ENCODE measurements at places on chromosomes 4 and X. TPM values are rescaled to one million over a fixed set of nuclear protein-coding genes. Genes with fewer than 3 reads are reported as not detected.

Gene UGT2B7
- total RNA-seq: 0.26 TPM

Gene PASD1
- total RNA-seq: not detected

Gene BLTP1
- total RNA-seq: 46.1 TPM

Gene RTL9
- not detected for total RNA-seq

Gene CCNB3
- under 0.01 TPM for total RNA-seq

Gene ASB12
- total RNA-seq: not detected

Gene UGT8
- under 0.01 TPM for total RNA-seq

Gene CLIC2
- 0.13 TPM for total RNA-seq

Gene RAB39B
- 2.6 TPM for total RNA-seq

Gene ADH5
- total RNA-seq: 152 TPM

- DNase-seq: no peak
Observed at GRCh38 chrX:38327775-38328081, 419 bp upstream of the RPGR start.

- peak; percentile 87 for DNase-seq
Observed at GRCh38 chr4:174437324-174437723, 85.0 kb downstream of the HPGD start.

- DNase-seq: no peak
Observed at GRCh38 chr4:14659286-14659685, 343.0 kb upstream of the CPEB2 start.

- DNase-seq: peak; percentile 54
Observed at GRCh38 chr4:26812049-26812714, 48.5 kb upstream of the STIM2 start.

- no peak for DNase-seq
Observed at GRCh38 chr4:47862297-47862696, 24.4 kb upstream of the CORIN start.

- no peak for DNase-seq
Observed at GRCh38 chr4:13836946-13837912, 209.7 kb upstream of the BOD1L1 start.

DNA sequence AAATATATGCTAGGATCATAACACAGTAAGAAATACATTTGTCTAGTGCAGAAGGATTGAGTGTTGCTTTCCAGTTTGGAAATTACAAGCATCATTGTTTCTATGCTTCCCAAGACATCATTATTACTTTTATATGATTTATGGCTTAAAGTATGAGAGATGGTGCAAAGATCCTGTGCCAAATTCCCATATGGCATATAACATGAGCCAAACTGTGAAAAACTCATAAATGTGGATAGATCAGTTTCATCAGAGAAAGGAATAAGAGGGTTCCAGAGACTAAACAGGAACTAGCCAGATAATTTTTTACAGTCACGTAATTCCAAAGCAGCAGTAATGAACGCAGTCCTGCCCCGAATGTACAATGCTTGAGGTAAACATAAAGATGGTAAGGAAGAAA, 126.3 kb downstream of the PRDM5 start:
- no peak for DNase-seq

DNA sequence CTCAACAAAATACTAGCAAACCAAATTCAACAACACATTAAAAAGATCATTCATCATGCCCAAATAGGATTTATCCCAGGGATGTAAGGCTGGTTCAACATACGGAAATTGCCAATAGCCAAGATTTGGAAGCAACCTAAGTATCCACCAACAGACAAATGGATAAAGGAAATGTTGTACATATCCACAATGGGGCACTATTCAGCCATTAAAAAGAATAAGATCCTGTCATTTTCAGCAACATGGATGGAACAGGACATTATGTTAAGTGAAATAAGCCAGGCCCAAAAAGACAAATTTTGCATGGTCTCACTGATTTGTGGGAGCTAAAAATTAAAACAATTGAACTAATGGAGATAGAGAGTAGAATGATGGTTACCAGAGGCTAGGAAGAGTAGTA, 82.0 kb upstream of the FAM241A start:
- DNase-seq: no peak

- no peak for DNase-seq
Observed at GRCh38 chr4:1576961-1577821, 106.9 kb downstream of the FAM53A start.

- no peak for DNase-seq
Observed at GRCh38 chr4:140255927-140256326, 101.9 kb upstream of the MAML3 start.

GRCh38 chrX:3312109-3312508, 34.3 kb downstream of the MXRA5 start:
- no peak for DNase-seq

- peak; percentile 17 for DNase-seq
Observed at GRCh38 chr4:118076958-118077766, 42.9 kb downstream of the NDST3 start.

DNA sequence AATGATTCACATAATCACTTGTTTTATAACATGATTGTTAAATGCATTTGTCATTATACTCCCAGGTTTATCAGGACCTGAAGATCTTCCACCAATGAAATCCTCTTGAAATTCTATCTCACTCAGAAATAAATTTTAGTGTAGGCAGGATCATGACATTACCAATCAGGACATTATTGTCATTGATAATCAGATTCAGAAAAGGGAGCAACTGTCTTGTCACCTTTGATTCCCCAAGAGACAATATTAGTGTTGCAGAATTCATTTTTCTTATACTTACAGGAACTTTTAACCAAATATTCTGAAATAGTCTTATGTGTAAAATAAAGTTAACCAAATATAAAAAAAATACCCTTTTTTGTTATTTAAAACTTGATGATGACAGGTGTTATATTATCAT, 1892.5 kb upstream of the ADGRL3 start:
- DNase-seq: no peak

DNA sequence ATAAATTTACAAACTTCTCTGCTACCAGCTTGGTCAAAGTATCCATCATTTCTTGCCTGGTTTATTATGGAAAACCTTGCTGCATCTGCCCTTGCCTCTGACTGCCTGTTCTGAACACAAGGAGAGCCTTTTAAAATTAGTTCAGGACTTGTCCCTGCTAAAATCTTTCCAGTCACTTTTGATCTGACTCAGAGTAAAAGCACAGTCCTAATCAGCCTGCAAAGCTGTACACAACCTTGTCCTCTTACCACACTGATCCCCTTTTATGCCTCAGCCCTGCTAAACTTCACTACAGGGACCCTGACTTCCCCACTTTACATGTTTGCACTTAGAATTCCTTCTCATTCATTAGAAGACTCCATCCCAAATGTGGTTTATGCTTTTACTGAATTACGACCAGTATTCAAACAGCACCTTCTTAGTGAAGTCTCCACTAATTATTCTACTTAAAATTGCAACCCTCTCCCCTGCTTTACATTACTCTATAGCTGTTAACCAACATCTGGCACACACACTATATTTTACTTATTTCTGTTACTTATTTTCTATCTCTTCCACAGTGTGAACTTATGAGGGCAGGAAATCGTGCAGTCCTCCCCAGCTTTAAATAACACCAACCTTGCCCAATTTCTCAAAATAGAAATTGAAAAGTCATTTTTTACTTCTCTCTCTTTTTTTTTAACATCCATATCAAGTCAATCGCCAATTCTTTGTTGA, 6.3 kb downstream of the GABRA4 start:
- DNase-seq: no peak

DNA sequence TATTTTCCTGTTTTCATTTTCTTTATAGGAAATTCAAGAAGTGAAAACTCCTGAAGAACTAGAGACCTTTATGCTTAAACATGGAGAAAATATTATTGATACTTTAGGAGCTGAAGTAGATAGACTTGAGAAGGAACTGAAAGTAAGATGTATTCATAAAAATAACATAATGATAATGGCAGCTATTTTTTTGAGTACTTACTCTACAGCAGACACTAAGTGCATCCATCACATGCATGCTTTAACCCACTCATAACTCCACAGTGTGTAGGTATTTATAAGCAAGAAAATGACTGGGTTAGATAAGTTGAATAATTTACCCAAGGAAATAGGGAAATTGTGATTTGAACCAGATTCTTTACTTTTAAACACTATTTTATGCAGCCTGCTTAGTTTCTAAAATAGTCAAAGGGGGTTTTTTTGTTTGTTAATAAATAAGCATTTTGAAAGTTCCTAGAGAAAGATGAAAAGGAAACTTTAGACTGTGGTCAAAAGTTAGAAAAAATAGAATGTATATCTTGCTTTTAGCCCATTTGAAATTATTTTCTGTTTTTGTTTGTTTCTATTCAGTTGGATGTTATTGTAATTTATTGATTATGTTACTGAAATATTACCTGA, 74.2 kb downstream of the BEND4 start:
- no peak for DNase-seq

DNA sequence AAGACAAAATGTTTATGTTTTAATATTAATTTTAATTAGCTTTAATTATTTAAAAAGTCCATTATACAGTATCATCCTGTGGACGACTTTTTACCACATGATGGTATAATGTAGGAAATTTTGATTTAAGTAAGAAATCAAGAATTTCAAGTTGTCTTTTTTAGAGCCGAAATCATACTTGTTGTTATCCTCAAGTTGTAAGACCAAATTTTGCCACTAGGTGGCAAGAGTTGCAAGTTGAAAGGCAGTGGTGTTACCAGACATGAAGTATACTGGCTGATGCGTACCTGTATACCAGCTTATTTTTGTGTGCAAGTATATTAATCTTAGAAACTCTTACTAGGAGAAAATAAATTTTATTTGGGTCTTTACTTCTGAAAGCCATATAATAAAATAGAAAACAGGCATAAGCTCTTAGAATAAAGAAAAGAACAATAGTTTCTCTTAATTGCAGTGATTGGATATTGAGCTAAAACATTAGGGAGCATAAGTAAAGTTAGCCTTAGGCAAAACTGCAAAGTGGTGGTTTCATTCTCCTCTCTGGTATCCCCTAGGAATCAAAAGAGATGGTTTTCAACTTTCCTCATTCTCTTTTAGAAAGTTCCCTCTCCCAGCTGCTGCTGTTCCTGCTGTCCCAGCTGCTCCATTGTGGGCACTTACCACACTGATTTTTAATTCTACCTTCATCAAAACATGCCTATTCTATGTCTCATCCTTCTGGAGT, 118.0 kb upstream of the WDFY3 start:
- DNase-seq: peak; percentile 75

GRCh38 chrX:41087201-41087600, 2.0 kb downstream of the USP9X start:
- peak; percentile 12 for DNase-seq

- peak; percentile 23 for DNase-seq
Observed at GRCh38 chrX:39577206-39577984, 520.4 kb downstream of the BCOR start.

GRCh38 chr4:88897180-88897579, 159.8 kb downstream of the FAM13A start:
- peak; percentile 89 for DNase-seq

GRCh38 chr4:35124106-35124505, 1120.2 kb downstream of the ARAP2 start:
- DNase-seq: peak; percentile 11

DNA sequence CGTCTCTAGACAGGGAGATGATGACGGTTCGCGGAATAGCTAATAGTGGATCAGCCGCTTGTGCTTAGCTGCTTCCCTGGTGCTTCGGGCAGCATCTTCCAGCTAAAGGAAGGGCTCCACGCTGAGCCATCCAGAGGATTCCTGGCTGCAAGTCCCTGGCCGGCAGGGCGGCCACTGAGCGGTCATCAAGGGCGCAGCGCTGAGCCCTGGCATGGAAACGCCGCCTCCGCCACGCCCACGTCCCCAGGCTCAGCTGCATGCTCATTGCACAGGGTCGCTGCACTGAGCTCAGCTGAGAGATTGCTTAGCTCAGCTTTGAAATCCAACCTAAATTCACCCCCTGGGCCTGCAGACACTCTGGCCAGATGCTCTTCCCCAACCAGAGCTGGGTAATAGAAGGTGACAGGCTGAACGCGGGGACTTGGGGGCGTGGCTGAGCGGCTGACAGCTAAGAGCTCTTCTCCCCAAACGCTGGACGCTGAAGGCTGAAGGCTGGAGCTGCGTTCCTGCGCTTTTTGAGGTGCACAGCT, 118.2 kb upstream of the KIT start:
- no peak for DNase-seq

GRCh38 chr4:187865914-187866313, 129.7 kb upstream of the ZFP42 start:
- no peak for DNase-seq

GRCh38 chrX:77003956-77004355, 443.2 kb upstream of the FGF16 start:
- peak; percentile 1 for DNase-seq

GRCh38 chr4:71008196-71008595, 14.7 kb downstream of the DCK start:
- no peak for DNase-seq

All from bronchial epithelial cell (primary cell).